ENCODE measurements at places on chromosomes 5 and 9. TPM values are rescaled to one million over a fixed set of nuclear protein-coding genes. Genes with fewer than 3 reads are reported as not detected.
A peak's percentile ranks its signal among the peaks of the same experiment; 100 is the strongest.

NUTM2G gene
- not detected for total RNA-seq

DNA sequence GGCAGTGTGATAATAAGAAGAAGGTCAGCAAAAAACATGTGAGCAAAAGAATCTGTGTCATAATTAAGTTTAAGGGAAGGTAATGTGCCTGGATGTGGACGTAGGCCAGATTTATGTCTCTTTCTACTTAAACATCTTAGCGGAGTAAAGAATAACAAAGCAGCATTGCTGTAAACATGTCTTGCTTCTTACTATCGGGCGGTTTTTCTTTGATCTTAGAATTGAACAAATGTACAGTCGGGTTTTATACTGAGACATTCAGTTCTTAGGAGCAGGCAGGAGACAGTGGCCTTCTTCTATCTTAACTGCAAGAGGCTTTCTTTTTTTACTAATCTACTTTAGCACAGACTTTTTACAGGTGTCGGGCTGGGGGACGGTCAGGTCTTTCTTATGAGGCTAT lies 40.4 kb upstream of the FLT4 start:
- DNase-seq: no peak

GRCh38 chr9:96448546-96449170 lies 1.3 kb upstream of the HABP4 start:
- no peak for DNase-seq

- DNase-seq: no peak
Measured at GRCh38 chr9:136587944-136588662, 42.3 kb upstream of the NOTCH1 start.

DNA sequence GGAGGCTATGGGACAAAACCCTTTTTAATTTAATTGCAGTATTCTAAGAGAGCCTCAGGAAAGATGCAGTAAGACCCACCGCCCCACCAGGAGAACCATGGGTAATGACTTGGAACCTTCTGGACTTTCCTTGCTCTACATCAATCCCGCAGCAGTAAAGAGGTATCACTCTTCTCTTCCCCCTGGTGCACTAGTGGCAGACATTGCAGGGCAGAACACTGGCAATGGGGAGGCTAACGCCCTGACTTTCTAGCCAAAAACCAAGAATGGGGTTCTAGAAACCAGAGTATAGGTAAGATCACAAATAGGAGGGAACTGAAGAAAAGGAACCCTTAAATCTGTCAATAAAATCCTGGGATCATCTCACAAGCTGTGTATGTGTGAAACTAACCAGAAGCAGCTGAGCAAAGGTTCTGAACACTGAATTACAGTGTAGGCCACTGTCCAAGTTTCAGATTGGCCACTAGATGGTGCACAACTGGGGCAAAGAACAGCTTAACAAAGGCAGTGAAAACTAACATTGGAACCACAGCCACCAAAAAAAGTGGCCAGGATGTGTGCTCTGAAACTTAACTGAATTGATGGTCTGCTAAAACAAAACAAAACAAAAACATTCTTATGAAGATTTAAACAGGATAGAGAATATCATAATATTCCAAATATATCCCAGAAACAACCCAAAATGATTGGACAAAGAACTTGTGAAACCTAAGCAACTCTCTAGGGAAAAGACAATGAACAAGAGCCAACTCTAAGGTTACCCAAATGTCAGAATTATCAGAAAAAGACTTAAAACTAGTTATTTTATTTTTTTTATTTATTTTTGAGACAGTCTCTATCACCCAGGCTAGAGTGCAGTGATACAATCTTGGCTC lies 6.6 kb upstream of the FAM151B start:
- DNase-seq: peak; percentile 25

GRCh38 chr5:151020304-151021110 lies at the start of gene GPX3:
GPX3 (plus strand) TSS chr5:151020591; CDS start chr5:151020655, 64 bp downstream.
- peak; percentile 84 for DNase-seq

DNA sequence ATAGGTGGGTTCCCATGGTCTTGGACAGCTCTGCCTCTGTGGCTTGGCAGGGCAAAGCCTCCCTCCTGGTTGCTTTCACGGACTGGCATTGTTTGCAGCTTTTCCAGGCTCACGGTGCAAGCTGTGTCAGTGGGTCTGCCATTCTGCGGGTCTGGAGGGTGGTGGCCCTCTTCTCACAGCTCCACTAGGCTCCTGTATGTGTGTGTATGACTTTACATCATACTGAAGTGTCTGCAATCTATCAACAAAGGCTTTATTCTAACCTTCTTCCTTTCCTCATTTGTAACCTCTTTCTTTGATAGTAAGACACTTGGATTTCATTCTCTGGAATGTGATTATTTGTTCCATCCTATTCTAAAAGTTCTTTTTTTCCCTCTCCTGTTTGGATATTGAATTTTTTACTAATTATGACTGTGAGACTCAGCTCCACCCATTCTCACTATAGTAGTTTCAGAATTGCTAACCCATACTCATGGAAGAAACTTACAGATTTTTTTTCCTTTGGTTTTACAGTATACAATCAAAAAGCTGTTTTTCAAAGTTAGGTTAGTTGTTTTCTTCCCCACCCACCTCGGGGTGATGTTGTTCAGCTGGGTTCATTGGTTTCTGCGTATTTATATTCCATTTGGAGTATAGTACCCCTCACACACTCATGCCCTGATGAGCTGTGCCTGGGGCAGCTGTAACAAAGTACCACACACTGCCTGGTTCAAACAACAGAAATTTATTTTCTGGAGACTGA lies 144.6 kb upstream of the OTULINL start:
- DNase-seq: no peak

DNA sequence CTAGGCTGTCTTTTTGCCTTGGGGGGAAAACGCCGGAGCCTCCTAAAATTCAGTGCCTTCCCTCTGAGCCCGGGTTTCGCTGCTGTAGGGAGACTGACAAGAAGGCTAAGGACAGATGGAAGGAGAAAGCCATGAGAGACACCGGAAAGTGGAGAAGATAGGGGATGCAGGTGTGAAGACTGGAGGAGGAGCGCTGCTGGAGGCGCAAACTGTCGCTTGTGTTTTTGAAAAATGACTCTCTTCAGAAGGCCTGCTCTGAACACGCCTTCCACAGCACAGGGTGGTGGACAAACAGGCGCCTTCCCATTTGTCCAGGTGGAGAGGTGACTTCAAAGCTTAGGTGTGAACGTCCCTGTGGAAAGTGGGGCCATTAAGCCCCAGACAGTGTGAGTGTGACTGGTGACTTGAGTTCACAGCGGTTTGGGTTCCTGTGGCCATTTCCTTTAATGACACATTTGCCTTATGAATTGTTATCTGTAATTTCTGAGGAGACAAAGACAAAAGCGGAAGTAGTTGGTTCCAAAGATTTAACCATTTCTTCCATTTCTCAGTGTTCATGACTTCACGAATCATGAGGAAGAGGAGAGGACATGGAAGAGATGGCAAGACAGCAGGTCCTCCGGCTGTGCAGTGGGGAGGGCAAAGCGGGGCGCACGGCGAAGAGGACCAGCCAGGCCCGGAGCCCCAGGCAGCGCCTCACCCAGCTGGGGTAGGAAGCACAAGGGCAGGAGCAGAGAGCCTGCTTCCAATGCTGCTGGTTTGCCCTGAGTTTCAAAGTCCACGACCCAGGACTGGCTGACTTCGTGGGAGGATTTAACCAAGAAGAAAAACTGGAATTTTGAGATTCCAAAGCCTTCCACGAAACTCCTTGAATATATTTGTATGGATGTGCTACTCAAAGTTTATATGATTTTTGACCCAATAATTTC lies 27.8 kb upstream of the SEMA4D start:
- no peak for DNase-seq

TRMT10B gene
- total RNA-seq: 6.1 TPM

- no peak for DNase-seq
Measured at GRCh38 chr9:123096987-123097386, 63.5 kb downstream of the GPR21 start.

DNA sequence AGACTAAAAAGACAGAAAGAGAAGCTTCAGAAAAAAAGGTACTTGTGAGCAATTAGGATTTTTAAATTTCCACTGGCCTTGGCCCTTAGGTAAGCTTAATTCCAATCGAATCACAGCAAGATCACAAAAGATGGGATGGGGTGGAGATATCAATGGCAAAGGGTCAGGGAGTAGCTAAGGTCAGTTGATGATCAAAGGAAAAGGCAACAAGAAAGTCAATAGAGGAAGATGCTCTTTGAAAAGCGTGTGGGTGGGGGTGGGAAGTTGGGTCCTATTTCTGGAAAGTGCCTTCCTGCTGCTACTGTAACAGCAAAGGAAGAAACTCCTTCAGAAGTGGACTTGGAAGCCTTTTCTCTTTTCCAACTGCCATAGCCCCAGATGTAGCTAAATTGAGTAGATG lies 7.3 kb downstream of the C1QTNF3 start:
- no peak for DNase-seq

Measured in Caki2 (cell line).